Karpas-422 (cell line): ENCODE measurements at places on chromosomes 1 and 21. TPM values are rescaled to one million over a fixed set of nuclear protein-coding genes. Genes with fewer than 3 reads are reported as not detected.

DNA sequence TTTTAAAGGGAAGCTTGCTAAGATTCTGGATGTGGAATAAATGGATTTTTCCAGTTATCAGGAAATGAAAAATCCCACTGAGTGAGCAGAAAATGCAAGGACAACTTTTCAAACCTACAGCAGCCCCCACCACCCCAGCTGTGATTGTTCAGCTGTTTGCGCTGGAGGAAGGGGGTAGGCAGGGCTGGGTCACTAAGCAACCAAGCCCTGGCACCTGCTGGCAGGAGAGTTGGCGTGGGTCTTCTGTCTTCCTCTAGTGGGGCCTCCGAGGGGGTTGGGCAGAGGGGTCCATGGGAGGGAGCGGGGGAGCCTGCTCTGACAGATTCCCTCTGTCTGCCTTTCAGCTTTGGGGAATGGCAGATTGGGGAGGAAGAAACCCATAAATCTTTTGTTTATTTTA is 45.3 kb downstream of the EIF2D start:
- H3K27ac ChIP-seq, result no peak overlapping the region
- peaks cover 4% of the 10 kb centered on the region; the same call in 1 of the 2 replicates for H3K36me3 ChIP-seq
- no peak overlapping the region for H3K4me3 ChIP-seq
- H3K27me3 ChIP-seq, result no peaks in the 10 kb centered on the region

- peak overlapping the region; percentile 82 for H3K27ac ChIP-seq
- no peak for DNase-seq
- peak overlapping the region; percentile 31; the same call in 1 of the 2 replicates for H3K4me3 ChIP-seq
- H3K27me3 ChIP-seq, result no peaks in the 10 kb centered on the region
Observed at GRCh38 chr1:154845174-154845573, 24.9 kb downstream of the KCNN3 start.

GRCh38 chr1:75342786-75343185 is 208.6 kb downstream of the LHX8 start:
- no peaks in the 10 kb centered on the region for H3K4me1 ChIP-seq
- no peak overlapping the region for H3K4me3 ChIP-seq
- DNase-seq, result no peak
- no peak overlapping the region for H3K27ac ChIP-seq
- H3K27me3 ChIP-seq, result no peaks in the 10 kb centered on the region

GRCh38 chr1:14875524-14876509 is 277.3 kb downstream of the KAZN start:
- H3K4me1 ChIP-seq, result no peaks in the 10 kb centered on the region
- no peaks in the 10 kb centered on the region for H3K27me3 ChIP-seq
- H3K36me3 ChIP-seq, result no peaks in the 10 kb centered on the region
- H3K27ac ChIP-seq, result no peak overlapping the region
- H3K4me3 ChIP-seq, result no peak overlapping the region

- peaks cover 11% of the 10 kb centered on the region; the same call in 1 of the 2 replicates for H3K36me3 ChIP-seq
- peak; percentile 93 for DNase-seq
- H3K4me3 ChIP-seq, result peak within 1 kb of the TSS; percentile 98
- peaks cover 38% of the 10 kb centered on the region for H3K4me1 ChIP-seq
- peak within 1 kb of the TSS; percentile 86 for H3K27ac ChIP-seq
Observed at GRCh38 chr1:108199781-108200686, at the start of gene SLC25A24. SLC25A24 (minus strand) TSS chr1:108200343; CDS start chr1:108200138, 205 bp downstream.

DNA sequence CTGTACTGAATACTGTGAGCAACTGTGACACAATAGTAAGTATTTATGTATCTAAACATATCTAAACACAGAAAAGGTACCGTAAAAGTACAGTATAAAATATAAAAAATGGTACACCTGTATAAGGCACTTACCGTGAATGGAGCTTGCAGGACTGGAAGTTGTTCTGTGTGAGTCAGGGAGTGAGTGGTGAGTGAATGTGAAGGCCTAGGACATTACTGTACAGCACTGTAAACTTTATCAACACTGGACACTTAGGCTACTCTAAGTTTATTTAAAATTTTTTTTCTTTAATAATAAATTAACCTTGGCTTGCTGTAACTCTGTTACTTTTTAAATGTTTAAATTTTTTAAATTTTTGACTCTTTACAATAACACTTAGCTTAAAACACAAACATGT is 24.5 kb upstream of the SHCBP1L start:
- no peaks in the 10 kb centered on the region for H3K27me3 ChIP-seq
- no peak overlapping the region for H3K4me3 ChIP-seq
- no peaks in the 10 kb centered on the region for H3K4me1 ChIP-seq

DNA sequence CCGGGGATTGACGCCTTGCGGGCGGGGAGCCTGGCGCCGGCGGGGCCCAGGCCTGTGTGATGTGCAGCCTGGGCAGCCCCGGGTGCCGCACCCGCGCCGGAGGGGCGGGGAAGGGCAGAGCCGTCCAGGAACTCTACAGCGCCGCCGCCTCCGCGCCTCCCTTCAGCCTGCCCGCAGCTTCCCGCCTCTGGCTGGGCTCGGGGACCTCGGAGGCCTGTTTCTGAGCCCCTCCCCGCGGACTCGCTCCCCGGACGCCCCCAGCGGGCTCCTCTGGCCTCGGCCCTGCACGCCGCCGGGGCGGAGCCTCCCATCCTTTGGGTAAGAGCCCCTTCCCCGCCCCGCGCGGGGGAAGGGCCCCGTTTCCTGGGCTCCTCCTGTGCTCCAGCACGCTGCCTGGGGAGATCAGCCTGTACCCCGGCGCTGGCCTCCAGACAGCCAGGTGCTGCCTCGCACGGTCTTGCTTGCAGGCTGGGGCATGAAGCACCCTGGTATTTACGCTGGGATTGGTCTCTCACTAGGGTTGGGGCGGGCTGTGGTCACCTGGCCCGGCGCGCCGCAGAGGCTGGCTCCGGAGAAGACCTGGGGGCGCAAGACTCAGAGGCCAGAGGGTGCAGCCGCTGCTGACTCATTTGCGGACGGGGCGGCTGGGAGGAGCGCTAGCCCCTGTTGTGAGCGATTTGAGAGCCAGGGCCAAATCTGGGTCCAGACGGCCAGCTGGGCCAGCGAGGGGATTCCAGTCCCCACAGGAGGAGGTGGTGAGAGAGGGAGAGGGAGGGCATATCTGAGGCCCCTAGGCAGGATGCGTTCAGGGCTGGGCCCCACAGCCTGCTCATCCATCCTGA is 5.7 kb upstream of the ACOT11 start:
- 0 out of 2 replicates have a peak, but pooled peaks cover 2% of the 10 kb centered on the region for H3K4me1 ChIP-seq
- H3K27ac ChIP-seq, result no peak overlapping the region
- DNase-seq, result peak; percentile 27
- H3K27me3 ChIP-seq, result no peaks in the 10 kb centered on the region
- no peak overlapping the region for H3K4me3 ChIP-seq
- H3K36me3 ChIP-seq, result no peaks in the 10 kb centered on the region

DNA sequence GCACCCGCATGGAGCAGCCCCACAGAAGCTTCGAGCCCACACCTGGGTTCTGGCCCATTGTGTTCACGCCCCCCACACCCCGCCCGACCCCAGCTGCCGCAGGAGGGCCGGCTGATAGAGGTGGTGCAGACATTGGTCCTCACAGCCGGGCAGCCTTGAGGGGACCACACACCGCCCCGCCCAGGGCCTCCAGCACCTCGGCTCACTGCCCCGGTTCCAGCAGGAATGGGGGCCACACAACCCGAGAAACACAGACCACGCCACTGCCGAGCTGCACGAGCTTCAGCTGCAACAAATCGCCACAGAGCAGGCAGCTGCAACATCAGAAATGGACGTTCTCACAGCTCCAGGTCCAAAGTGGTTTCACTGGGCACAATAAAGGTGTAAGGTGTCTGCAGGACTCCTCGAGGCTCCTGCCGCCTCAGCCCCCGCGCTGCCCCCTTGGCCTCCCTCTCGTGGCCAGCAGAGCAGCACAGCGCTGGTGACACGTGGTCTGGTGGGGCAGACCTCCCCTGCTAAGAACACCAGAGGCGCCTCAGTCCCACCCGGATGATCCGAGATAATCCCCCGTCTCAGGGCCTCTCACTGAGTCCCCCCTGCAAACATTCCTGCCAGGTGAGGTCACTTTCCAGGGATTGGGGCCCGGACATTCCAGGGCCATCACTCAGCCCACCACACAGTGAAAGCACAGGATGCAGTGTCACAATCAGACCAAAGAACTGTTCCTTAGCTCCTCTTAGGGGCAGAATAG is 62.3 kb upstream of the ADARB1 start:
- H3K27me3 ChIP-seq, result no peaks in the 10 kb centered on the region
- no peak overlapping the region for H3K4me3 ChIP-seq
- DNase-seq, result no peak
- no peaks in the 10 kb centered on the region for H3K36me3 ChIP-seq

- no peak overlapping the region for H3K4me3 ChIP-seq
- H3K27me3 ChIP-seq, result no peaks in the 10 kb centered on the region
- 0 out of 2 replicates have a peak, but pooled peaks cover 7% of the 10 kb centered on the region for H3K36me3 ChIP-seq
- no peak for DNase-seq
- no peak overlapping the region for H3K27ac ChIP-seq
Observed at GRCh38 chr1:179340918-179341317, 24.9 kb upstream of the AXDND1 start.

- H3K4me1 ChIP-seq, result peaks cover 66% of the 10 kb centered on the region
- H3K36me3 ChIP-seq, result no peaks in the 10 kb centered on the region
- no peaks in the 10 kb centered on the region for H3K27me3 ChIP-seq
- peak; percentile 69 for DNase-seq
Observed at GRCh38 chr1:61082311-61083012, at the start of gene NFIA. NFIA (plus strand) TSS chr1:61082561.

DNA sequence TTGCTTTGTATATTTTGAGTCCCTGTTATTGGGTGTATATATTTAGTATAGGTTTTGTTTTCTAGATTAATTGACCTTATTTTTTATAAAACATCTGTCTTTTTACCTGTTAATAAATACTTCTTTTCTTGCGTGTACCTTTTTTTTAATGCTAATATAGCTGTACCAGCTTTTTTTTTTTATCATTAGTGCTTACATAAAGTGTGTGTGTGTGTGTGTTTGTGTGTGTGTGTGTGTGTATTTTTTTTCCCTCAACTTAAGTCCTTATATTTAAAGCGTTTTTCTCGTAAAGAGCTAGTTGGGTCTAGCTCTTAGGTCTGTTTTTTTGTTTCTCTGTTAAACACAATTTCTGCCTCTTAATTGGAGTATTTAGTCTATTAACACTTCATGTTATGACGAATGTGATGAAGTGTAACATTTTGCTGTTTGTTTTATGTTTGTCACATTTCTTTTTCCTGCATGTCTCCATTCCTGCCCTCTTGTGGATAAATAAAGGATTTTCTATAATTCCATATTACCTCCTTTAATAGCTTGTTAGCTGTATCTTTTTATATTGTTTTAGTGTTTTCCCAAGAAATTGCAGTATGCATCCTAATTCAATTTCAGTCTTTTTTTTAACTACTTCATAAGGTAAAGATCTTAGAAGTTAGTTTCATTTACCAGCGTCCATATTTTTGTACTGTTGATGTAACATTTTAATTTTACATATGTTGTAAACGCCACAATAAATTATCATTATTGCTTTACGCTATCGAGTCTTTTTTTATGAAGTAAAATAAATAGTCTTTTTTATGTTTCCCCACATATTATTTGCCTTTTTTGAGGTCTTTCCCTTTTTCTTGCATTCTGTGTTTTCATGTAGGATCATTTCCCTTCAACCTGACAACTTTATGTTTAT is 4.3 kb downstream of the PRMT2 start:
- H3K27ac ChIP-seq, result no peak overlapping the region
- H3K36me3 ChIP-seq, result peaks cover 42% of the 10 kb centered on the region
- DNase-seq, result no peak
- H3K27me3 ChIP-seq, result no peaks in the 10 kb centered on the region

DNA sequence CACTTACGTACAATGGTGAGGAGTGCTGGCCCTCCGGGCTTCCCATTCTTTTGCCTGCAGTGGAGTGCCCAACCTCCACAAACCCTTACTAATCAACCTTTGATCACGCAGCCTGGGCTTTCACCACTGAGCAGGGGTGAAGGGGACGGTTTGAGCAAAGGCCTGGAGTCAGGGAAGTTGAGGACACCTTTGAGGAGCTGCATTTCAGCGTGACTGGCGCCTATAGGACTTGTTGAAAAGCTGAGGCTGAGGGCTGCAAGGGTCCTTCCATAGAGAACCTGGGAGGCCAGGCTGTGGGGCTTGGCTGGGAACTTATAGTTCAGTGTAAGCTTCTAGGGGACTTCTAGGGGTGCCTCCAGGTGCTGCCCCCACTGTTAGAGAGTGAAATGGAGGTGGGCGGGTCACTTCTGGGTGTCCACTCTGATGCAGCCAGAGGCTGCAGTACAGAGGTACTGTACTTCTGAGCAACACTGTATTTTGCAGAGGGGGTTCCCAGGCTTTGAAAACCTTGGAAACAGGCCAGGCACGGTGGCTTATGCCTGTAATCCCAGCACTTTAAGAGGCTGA is 9.8 kb downstream of the SYTL1 start:
- no peaks in the 10 kb centered on the region for H3K36me3 ChIP-seq
- DNase-seq, result no peak
- no peak overlapping the region for H3K4me3 ChIP-seq

GRCh38 chr1:3504151-3504821 is 49.8 kb downstream of the ARHGEF16 start:
- no peaks in the 10 kb centered on the region for H3K27me3 ChIP-seq
- no peak overlapping the region for H3K4me3 ChIP-seq
- no peaks in the 10 kb centered on the region for H3K4me1 ChIP-seq
- no peak for DNase-seq
- no peaks in the 10 kb centered on the region for H3K36me3 ChIP-seq
- H3K27ac ChIP-seq, result no peak overlapping the region

DNA sequence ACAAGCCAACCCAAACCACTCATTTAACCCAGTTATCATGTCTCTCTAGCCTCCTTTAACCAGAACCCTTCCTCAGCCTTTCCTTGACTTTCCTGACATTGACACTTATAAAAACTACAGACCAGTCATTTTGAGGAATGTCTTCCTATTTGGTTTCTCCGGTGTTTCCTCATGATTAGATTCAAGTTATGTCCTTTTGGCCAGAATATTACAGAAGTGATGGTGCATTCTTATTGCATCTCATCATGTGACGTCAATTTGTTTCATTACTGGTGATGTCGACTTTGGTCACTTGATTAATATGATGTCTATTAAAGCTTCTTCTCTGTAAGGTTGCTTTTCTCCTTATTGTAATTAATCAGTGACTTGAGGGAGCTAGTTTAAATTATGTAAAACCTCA is 6.1 kb upstream of the RCSD1 start:
- peaks cover 60% of the 10 kb centered on the region for H3K4me1 ChIP-seq
- DNase-seq, result no peak
- H3K27ac ChIP-seq, result no peak overlapping the region
- no peaks in the 10 kb centered on the region for H3K27me3 ChIP-seq
- no peaks in the 10 kb centered on the region for H3K36me3 ChIP-seq
- H3K4me3 ChIP-seq, result no peak overlapping the region

- H3K4me3 ChIP-seq, result no peak overlapping the region
- H3K27ac ChIP-seq, result no peak overlapping the region
- no peaks in the 10 kb centered on the region for H3K27me3 ChIP-seq
- H3K4me1 ChIP-seq, result peaks cover 15% of the 10 kb centered on the region
- H3K36me3 ChIP-seq, result no peaks in the 10 kb centered on the region
Observed at GRCh38 chr1:201024625-201024998, 1.1 kb upstream of the KIF21B start.

Gene XKR8
- 2.0 and 4.6 TPM in 2 replicates for total RNA-seq

Gene TNFRSF25
- total RNA-seq, result 0.58 TPM in 1 of 2 replicates, not detected in the other

Gene CADM3
- not detected in 2 replicates for total RNA-seq

Gene TFF2
- total RNA-seq, result not detected in 2 replicates
